Stimulated activated CD4-positive, alpha-beta T cell treated with anti-CD3 and anti-CD28 coated beads, TNF-alpha, amount 100 ng/mL, for 1 hour (primary cell): ENCODE measurements at places on chromosomes 3 and 15.

GRCh38 chr3:73600293-73600938, 24.3 kb downstream of the PDZRN3 start:
- DNase-seq = no peak

GRCh38 chr3:189071446-189071845, 100.3 kb upstream of the TPRG1 start:
- DNase-seq = no peak

- DNase-seq = no peak
Observed at GRCh38 chr3:190877925-190878324, 15.4 kb upstream of the GMNC start.

- DNase-seq = no peak
Observed at GRCh38 chr15:78625606-78626280, 4.9 kb upstream of the CHRNA3 start.

DNA sequence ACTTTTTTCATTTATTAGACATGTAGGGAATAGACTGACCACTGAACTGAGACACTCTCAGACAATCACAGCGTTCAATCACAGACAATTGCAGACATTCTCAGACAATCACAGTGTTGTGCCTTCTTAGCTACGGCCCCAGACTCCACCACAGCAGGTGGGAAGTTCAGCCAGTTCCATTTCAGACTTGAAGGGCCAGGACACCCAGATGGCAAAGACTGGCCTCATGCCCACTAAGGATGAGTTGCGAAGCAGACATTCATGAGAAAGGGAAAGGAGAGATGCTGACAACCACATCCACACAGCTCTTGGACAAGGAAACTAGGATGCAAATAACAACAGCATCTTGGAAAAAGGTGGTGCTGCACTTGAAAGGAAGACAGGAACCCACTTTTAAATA, 21.9 kb upstream of the ALDH1L1 start:
- no peak for DNase-seq

GRCh38 chr3:19105826-19106225, 42.5 kb upstream of the KCNH8 start:
- DNase-seq = no peak

DNA sequence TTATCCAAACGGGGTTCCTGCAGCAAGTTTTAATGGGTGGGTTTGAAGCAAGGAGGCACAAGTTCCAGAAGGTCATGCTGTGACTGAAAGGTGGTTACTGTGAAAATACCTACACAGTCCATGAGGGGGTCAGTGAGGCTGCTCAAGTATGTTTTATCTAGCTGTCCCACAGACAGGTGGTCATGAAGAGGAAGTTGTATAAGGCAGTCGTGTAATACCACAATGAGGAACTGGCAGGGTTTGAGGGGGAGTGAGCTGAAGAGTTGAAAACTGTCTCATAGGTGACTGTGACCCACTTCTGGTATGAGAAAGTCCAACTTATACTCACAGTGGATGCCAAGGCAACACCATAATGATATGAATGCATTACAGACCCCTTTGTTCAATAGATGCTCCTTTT, 856.8 kb downstream of the OTOL1 start:
- DNase-seq = no peak

DNA sequence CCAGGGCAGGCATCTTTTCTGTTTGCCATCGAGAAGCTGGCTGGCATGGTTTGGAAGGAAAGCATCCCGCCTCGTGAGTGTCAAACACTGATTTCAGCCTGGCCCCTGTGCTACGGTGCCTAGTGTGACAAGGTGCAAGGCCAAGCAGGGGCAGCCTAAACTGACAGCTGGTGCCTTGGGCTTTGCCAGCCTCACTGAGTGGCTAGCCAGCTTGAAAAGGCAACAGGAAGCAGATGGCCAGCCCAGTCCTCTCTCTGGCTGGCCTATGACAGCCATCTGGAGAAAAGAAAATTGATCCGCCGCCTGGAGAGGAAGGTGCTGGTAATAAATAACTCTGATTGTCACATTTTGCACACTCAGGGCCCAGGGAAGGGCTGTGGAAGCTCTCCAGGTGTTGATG, 52.2 kb downstream of the C3orf85 start:
- no peak for DNase-seq

GRCh38 chr3:174767853-174768382, 91.2 kb upstream of the NAALADL2 start:
- DNase-seq = no peak
